ENCODE measurements at places on chromosomes 13 and 19.
A peak's percentile ranks its signal among the peaks of the same experiment; 100 is the strongest.

DNA sequence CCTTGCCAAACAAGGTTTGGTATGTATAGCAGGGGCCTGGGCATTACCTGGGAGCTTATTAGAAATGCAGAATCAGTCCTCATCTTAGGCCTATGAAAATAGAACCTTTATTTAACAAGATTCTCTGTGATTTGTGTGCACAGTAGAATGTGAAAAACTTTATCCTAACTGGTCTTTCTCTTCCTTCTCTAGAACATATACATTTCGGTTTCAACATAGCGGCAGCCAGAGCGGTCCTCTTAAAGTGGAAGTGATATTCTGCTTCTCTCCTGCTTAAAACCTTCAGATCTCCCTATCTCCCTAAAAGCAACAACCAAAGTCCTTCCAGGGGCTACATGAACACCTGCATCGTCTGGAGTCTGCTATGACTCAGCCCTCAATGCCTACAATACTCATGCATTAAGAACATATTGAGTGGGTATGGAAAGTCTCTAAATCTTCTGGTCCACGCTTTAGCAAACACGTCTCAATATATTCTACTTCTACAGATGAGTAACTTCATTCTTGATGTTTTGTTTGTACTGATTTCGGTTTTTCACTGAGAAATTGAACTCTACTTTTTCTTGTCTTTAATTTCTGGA is 84.5 kb downstream of the SPRY2 start:
- DNase-seq: no peak

DNA sequence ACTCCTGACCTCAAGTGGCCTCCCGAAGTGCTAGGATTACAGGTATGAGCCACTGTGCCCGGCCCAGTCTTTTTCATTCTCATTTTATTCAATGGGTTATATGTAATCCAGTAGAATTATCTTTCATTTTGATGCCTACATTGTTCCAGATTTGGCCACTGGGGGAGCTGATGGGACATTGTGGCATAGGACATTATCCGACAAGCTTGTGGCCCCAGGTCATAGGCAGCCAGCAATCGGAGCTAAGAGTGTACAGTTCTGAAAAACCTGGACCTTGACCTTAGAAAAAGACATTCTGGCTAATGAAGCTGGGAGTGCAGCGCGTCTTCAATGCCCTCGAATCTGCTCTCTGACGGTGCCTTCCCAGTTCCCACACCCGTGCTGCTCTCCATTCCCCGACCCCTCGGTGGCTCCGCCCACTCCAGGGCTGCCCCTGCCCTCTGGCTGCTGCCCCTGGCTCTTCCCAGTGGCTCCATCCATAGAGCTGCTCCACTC is 108.7 kb downstream of the TEX29 start:
- DNase-seq: no peak

GRCh38 chr13:45940061-45940460 is 88.5 kb upstream of the SIAH3 start:
- no peak for DNase-seq

GRCh38 chr19:58509731-58510083 is 2.1 kb downstream of the SLC27A5 start:
- no peak for DNase-seq

GRCh38 chr19:12733369-12734214 is 892 bp downstream of the TRIR start:
- DNase-seq: peak; percentile 33
